Motor neuron (in vitro differentiated cells): ENCODE measurements at places on chromosomes 5 and 9.
A peak's percentile ranks its signal among the peaks of the same experiment; 100 is the strongest.

DNA sequence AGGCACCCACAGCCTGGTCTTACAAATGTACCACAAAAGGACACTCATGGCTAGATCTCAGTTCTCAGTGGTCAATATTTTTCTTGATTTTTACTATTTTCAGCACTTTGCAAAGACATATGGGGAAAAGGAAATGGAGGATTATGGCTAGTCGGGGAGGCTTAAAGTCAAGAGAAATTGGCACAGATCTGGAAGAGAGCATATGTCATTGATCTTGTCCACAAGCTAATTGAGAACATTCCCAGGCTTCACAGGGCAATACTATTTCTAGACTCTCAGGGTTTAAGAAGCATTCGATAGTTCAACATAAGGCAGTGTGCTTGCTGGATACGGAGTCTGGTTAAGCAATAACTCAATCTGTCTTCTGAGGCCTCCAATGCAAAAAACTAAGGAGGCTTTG is 285.8 kb downstream of the ZNF608 start:
- ATAC-seq: no peak

DNA sequence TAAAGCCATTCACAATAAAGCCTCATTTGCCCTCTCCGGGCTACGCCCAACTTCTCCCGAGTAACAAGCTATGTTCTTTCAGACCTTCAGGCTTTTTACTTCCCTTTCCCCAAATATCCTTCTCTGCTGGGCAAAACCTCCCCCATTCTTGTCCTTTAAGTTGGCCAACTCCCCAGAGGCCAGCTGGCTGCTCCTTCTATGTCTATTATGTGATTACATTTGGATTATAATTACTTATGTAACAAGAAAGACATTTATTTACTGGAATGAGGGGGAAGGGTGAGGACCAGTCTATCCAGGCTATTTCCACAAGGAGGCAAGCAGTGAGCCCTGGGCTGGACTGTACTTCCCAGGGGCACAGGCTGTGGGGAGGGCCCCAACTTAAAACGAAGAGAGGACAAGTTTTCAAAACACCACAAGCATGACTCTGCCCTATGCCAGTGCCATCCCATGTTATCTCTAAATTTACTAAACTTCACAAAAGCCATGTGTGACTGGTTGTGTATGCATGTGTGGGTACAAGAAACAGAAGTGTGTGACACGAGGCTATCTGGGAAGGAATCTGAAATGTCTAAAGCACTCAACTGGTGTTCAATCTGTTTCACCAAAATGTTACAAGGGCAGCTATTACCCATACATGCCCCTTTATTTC is 84.5 kb downstream of the GNAQ start:
- ATAC-seq: peak; percentile 36

GRCh38 chr5:39780347-39780746 is 355.6 kb upstream of the DAB2 start:
- ATAC-seq: no peak

DNA sequence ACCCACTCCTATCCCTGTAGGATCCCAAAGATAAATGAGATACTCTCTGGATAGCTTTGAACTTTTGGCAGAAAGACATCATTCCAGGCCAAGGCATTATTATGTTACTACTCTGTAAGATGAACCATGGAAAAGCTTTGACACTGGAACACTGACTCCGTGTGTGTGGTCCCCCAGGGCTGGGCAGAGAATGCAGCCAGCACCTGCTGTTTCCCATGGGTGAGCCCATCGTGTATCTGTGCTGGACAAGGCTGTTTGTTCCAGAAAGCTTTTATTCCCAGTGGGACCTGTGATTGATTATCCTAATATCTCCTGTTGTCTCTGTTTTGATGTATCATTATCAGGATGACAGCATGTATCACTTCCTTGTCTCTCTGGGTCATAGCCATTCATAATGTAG is 254.9 kb downstream of the SAXO1 start:
- ATAC-seq: no peak

DNA sequence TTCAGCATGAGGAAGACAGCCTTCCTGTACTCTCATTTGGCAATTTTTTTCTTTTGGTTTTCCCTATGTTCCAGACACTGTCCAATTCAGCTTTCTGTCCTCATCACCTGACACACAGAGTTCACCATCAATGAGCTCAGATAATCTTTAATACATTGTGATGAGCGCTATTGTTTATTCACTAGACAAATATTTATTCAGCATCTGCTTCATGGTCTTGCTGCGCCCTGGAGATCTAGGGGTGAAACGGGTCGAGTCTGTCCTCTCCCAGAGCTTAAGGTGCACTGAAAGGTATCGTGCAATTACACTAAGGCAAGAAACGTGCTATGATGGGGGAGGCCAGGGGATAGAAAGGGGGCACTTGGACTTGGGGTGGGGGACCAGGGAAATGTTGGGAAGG is 281.6 kb downstream of the ZSWIM6 start:
- ATAC-seq: no peak

DNA sequence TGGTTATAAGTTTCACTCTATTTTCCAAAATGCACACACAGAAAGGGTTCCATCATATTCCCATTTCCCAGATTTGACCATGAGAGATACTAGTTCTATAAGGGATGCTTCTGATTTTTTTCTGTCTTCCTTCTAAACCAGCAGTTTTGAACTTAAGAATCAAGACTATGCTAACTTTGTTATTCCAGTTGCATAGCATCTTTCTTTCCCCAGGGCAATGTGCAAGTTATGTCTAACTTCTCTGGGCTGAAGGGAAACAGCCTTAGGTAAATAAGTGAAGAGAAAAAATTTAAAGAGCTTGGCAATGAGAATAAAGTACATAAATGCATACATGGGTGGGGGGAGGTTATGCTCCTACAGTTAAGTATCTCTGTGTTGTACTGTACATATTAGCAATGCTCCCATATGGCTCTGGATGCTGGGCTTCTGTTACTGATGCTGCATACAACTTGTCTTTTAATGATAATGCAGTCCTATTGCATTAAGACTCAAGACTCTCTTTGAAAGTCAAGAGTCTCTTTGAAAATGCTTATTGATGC is 125.8 kb upstream of the SLC12A2 start:
- ATAC-seq: no peak

GRCh38 chr9:79664375-79664831 is 92.6 kb downstream of the TLE4 start:
- ATAC-seq: peak; percentile 35

- no peak for ATAC-seq
These were observed 71.8 kb upstream of the LHFPL2 start for GRCh38 chr5:78720227-78720985.

DNA sequence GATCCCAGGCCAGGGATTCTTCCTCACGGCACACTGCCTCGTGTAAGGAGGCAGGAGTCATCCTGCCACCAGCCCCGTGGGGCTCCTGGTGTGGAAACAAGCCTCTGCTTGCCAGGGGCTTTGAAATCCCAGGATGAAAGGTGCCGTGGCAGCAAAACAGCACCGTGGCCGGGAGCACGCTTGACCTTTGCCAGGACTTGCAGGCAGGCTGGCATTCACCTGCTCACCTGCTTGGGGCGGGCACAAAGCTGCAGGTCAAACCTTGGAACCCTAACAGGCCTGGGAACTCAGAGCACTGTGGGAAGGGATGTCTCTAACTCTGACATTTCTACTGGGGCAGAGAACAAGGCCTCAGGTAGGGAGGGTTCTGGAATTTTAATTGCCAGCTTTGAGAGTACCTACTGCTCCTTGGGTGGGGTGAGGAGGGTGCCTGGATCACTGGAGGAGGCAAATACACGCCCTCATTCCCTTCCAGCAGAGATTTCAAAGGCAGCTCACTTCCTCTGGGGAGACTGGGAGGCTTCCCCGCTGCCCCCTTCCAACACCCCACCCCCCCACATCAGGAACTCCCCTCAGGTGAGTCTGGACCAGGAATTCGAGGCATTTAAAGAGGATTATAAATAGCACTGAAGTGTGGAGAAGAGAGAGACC is 45.6 kb upstream of the STXBP1 start:
- no peak for ATAC-seq

- ATAC-seq: no peak
These were observed 150.5 kb downstream of the GNAQ start for GRCh38 chr9:77881111-77881510.

- ATAC-seq: no peak
These were observed 1.5 kb downstream of the CCNO start for GRCh38 chr5:55231919-55232270.

DNA sequence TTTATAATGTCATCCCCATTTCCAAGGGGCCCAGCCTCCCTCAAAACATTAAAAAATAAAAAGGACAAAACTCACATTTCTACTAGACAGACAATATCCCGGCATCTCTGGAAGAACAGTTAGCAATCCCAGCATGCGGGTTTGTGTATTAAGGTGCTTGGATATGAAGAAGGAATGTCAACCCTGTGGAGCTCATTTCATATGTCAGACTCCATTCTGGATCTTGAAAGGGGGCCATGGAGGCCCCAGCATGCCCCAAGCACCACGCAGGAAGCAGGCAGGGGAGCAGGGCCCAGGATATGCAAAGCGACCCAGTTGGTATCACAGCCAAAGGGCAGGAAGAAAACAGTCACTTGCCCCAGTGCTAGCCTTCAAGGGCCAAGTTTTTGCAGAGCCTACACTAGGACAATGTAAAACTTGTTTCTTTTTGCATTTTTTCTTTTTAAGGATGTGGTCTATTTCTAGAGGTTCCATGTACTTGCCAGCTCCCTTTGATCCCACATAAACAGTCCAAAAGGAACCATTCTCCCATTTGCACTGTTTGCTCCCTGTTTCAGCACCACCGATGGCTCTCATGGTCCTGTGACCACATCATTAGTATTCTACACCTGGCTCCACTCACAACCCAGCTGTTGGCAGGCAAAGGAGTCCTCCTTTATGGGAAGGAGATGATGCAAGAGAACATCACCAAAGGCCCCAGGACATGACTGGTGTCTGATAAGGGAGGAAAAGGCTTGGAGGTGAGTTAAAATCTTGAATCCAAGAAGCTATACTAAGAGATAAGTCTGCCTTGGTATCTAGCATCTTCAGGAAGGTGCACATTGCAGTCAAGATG is 58.3 kb downstream of the FGF1 start:
- ATAC-seq: no peak

DNA sequence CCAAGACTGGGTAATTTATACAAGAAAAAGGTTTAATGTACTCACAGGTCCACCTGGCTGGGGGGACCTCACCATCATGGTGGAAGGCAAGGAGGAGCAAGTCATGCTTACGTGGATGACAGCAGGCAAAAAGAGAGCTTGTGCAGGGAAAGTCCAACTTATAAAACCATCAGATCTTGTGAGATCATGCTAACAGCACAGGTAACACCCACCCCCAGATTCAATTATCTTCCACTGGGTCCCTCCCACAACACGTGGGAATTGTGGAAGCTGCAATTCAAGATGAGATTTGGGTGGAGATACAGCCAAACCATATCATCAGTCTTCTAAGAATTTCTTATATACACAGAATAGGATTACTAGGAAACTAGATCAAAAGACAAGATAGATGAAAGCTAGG is 555.6 kb downstream of the PRR16 start:
- no peak for ATAC-seq

- no peak for ATAC-seq
These were observed 11.2 kb upstream of the CCDC152 start for GRCh38 chr5:42745426-42745825.

GRCh38 chr5:17022296-17022695 is 86.2 kb upstream of the MYO10 start:
- no peak for ATAC-seq

- ATAC-seq: no peak
These were observed 50.3 kb upstream of the SPTLC1 start for GRCh38 chr9:92165484-92165883.

- no peak for ATAC-seq
These were observed 148.5 kb downstream of the GNAQ start for GRCh38 chr9:77883133-77883532.

DNA sequence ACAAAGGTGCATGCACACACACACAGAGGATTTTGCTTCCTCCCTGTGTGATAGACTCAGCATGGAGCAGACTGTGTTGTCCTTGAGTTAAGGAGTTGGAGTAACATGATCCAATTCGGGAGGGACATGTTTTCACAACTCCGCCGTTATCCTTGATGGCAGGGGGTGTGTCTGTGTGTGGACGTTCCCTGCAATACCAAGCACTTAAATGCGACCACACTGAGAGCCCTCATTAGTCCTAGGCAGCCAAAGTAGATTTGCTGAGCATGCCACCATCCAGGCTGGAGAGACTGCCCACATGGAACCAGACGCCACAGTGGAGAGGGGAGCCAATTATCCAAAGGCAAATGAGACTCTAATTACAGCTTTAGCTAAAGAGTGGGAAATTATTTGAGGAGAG is 140.1 kb downstream of the DOCK2 start:
- ATAC-seq: no peak

DNA sequence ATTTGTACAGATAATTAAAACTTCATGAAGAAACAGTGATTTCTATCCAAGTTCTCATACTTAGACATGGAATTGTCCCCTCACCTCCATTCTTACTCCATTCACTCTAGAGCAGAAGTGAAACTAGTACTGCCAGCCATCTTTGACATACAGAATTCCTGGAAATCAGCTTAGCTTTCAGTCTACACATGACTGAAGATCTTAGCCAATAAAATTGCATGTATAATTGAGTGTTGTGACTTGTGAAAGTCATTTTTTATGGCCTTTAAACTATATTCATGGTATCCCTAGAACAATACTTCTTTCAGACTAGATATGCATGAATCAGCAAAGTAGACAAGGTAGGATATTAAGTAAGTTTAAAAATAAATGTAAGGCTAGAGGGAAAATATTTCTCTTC is 705.2 kb upstream of the ZNF608 start:
- ATAC-seq: no peak

DNA sequence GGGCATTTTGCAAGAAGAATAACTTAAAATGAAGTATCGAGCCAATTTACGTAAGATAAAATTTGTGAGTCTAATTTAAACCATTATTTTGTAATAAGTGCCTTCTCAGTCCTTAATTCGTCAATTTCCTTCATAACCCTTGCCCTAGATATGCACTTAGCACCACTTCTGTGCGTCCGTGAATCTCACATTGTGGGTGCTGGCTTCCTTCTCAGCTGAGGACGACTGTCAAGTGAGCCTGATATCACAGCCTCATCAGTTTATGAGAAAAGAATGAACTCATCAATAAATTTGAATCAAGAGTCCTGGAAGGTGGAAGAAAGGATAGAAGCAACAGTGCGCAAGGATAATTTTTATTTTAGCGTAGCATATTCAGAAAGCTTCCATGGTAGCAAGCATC is 64.5 kb downstream of the MARCHF11 start:
- ATAC-seq: peak; percentile 53

DNA sequence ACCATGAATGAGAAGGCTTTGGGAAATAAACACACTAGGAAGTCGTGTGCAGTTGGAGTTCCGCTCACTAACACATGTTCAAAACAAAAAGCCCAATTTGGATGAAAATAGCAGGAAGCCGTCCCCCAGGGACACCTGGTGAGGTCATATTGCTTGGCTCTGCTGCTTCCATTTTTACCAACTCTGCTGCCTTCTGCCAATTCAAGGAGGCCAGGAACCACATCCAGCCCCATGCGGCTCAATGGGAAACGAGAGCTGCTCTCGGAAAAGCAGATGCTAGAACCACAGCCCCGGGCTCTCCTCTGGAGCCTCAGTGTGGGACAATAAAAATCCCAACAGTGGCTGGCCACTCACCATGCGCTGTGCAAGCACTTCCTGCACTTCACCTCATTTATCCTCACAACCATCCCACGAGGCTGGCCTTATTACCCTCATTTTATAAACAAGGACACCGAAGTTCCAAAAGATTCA is 13.4 kb downstream of the ADAM19 start:
- no peak for ATAC-seq
